ENCODE measurements at places on chromosomes 6 and 20.

- DNase-seq: no peak
Measured at GRCh38 chr6:132079286-132079685, 128.1 kb upstream of the CCN2 start.

DNA sequence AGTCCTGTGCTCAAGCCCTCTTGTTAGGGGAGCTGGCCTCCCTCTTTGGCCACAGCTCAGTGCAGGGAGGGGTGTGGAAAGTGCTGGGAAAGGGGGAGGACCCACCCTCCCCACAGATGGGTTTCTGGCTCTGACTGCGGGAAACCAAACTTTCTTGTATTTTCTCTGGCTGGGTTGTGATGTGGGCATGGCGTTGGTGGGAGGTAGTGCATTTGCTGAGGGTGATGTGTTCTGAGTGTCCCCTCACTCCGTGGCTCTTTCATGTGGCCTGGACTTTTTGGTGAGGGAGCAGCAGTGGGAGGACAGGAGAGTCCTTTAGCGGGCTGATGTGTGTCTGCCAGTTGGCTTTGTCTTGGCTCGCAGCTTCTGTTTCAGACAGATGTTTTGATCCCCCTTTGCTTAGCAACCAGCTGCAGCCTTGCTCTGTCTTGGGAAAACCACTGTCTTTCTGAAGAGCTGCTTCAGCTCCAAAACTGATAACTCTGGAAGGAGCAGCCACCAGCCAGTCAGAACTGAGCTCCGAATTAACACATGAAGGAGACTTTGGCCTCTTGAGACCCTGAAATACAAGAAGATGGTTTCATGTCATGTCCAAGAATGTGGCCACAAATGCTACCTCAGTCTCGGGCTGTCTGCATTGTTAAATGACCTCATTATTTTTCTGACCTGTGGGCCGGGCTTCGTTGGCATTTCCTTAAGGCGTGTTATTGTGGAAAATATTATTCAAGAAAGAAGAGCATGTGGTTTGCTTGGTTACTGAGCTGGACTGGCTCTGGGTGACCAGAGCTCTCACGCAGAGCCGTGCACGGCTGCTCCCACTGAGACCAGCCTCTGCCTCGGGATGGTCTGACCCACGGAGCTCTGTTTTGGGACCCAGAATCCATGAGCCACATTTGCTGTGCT is 21.5 kb downstream of the SYNJ2 start:
- no peak for DNase-seq

DNA sequence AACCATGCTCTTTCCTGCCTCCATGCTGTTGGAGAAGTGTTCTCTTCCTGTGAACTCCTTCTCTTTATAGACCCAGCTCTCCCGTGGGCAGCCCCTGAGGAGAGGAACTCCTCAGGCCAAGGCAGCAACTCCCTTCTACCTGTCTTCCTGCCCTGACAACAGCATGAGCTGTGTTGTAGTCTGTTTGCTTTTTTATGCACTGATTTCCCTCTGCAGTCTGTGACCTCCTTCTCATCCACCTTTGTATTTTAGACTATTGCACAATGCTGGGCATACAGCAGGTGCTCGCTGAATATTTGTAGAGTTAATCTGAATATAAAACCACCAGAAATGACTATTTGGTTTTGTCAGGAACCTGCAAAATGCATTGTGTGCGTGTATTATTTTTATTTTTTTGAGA is 152.2 kb upstream of the CHD6 start:
- no peak for DNase-seq

DNA sequence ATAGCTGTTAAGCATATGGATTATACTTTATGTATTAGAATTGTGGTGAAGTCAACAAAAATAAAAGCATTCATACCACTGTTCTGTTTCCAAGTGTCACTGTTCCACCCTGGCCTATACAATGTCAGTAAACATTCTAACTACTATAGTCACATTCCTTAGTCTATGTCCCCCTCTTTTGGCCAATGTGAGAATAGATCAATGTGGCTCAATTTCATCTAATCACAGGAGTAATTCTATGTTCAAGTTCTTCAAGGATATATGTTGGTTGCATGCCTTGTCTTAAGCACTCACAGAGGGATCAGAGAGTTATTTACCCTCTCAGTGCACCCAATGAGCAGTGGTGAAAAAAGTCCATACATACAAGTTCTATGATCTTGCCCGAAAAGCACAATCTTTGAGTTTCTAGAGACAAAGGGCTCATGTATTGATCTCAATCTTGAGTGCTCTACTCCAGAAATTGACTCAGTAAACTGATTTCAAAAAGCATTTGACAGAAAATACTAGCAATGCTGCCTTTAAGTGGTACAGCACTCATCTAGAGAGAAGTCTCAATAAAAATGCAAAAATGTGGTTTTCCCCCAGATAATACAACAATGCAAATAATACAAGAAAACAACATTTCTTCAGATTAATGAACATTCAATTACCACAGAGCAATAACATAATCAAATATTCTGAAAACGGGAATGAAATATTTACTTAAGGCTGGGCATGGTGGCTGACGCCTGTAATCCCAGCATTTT is 16.5 kb downstream of the SMLR1 start:
- DNase-seq: no peak

GRCh38 chr6:29462022-29462421 is 5.1 kb downstream of the OR2H1 start:
- no peak for DNase-seq

GRCh38 chr6:83510791-83511190 is 1.5 kb upstream of the PRSS35 start:
- no peak for DNase-seq

DNA sequence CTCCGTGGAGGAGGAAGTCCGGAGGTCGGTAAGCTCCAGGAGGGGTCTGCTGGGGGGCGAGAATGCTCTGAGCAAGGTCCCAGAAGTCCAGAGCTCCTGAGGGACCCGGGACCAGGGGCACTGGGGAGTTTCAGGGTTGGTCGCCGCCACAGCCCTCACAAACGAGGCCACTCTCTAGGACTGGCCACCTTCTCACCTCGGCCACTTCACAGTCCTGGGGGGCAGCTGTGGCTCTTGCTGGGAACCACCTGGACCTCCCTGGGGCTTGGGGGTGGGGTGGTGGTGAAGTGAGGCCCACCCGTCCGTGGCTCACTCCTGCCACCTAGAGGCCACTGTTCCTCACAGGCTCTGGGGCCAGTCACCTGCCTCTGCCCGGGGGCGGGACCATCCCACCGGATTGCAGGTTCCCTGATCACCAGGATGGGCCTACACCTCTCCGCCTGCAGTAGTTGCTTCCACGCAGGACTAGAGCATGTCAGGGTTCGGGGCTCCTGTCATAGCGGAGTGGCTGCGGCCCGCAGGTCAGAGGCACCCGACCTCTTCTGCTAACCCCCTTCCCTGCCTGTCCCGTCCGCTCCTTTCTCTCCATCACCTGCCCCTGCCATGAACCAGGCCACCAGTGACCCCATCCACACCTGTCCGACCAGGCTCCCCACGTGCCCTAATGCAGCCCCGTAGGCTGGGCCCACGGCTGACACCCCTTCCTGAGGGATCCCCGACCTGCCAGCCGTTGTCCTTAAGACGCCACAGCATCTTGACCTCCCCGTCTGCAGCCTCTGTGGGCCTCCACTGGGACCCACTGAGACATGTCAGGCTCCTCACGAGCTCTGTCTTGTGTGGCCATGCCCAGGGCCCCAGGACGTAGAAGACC is 5.1 kb upstream of the TCEA2 start:
- peak; percentile 99 for DNase-seq

- no peak for DNase-seq
Measured at GRCh38 chr6:114874410-114874809, 531.6 kb upstream of the HS3ST5 start.

- DNase-seq: peak; percentile 85
Measured at GRCh38 chr6:392441-393390, 1.2 kb downstream of the IRF4 start.

DNA sequence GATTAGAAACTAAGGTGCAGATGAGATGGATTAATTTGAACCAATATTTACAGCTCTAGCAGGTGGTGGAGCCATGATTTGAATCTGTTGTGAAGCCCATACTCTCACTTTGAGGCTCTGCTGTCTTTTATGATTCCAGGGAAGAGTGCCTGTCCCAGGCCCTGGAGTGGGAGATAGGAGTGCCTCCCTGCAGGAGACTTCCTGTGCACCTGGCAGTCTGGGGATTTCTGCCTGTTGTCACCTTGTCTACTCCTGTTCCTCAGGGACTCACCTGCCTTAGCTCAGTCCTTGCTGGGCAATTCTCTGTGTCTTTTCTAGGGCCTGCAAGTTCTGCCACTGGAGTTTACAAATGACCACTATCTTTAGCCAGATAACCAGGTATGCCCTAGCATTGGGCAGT is 46.3 kb downstream of the SCAND1 start:
- peak; percentile 56 for DNase-seq
